ENCODE measurements at places on chromosomes 6 and 20.

DNA sequence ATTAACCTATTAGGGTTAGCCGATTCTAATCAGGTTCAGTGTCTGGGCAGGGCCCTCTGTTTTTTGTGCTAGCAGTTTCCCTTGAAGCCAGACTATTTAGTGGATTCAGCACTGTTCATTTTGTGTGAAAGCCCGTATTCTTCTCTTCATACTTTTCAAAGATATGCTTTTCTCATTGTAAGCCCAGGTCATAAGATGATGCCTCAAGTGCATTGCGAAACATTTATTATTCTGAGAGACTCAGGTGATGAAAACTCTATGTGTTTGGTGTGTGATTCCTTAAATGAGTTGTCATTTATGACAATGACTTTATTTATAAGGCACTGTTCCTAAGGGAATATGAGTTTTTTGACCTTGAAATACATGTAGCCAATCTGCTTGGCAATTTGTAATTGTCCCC, 851.0 kb upstream of the FLRT3 start:
- no peak for DNase-seq

GRCh38 chr6:16723826-16724225, 37.4 kb downstream of the ATXN1 start:
- no peak for DNase-seq

- DNase-seq: no peak
Observed at GRCh38 chr6:20919677-20920385, 385.6 kb downstream of the CDKAL1 start.

DNA sequence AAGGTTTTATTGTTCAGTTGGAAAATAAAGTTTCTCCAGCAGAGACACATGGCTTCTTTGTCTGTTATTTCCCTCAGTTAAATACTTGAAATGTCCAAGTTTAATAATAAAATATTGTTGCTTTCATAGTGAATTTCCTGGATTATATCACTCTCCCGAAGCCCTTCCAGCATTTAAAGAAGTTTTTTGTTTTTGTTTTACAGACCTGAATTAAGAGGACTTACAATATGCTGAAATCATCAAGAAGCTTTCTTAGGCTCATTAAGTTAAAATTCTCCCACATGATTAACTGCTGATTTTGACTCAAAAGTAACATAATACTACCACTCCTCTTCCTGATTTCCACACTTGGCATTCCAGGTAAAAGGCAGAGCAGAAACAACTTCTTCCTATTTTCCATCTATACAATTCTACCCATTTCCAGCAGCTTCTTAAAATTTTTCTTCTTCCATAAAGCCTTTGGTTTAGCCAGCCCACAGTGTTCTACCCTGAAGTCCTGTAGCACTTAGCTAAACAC, 35.8 kb downstream of the PDSS2 start:
- no peak for DNase-seq

- DNase-seq: no peak
Observed at GRCh38 chr6:142765306-142765705, 179.7 kb downstream of the HIVEP2 start.

- no peak for DNase-seq
Observed at GRCh38 chr20:60294632-60295031, 336.4 kb downstream of the CDH26 start.

- no peak for DNase-seq
Observed at GRCh38 chr6:111943726-111944125, 70.5 kb upstream of the FYN start.

GRCh38 chr20:48667481-48667880, 160.3 kb downstream of the PREX1 start:
- DNase-seq: no peak

- no peak for DNase-seq
Observed at GRCh38 chr20:4401601-4402000, 320.1 kb upstream of the PRND start.

DNA sequence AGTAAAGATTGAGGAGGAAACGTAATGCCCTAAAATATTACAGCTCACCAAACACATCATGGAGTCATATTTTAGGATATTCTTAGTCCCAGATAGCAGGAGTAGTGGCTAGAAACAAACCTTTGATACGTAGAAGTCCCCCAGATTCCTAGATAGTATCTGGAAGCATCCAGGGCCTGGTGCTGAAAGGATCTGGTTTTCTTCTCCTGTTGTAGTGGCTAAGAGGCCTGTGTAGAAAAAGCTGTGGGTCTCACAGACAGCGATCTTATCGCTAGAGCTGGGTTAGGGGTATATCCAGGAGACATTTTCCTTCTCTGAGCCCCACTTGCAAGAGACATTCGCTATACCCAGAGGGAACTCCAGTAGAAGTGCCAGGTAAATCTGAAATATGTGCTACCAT, 139.9 kb downstream of the KCNQ5 start:
- DNase-seq: no peak

DNA sequence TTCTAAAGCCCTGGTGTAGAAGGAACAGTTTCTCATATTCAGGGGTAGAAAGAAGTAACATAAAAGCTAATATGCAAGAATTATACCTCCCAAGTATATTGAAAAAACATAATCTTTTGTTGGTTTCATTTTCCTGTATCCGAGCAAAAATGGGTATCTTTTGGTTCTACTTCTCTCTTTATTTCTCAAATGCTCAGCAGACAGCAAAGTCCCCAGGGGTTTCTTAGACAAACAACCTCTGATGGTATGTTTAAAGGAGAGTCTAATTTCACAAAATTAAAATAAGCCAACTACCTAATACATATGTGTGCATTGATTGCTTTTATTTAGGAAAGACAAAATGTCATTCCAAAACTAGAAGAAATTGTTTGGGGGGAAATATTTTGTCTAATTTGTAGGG, 131.0 kb downstream of the TSHZ2 start:
- no peak for DNase-seq

- no peak for DNase-seq
Observed at GRCh38 chr20:59827138-59828056, 106.0 kb downstream of the SYCP2 start.

DNA sequence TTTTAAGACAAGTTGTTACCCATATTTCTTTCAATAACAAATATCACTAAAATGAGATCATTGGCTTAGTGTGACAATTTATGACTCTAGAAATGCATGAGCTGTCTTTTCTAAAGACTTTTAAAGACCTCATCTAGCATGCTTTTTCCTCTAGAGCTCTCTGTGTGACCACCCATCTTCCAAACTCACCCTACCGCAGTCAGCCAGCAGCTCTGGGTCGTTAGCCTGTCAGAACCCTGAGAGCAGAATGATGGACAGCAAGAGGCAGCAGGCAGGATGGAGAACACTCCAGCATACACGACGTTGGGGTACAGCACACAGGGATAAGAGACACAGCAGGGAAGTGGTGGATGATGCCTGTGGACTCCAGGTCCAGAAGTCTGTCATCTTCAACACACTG, 45.1 kb upstream of the TBX18 start:
- no peak for DNase-seq

GRCh38 chr6:106997392-106998158, 23.0 kb upstream of the CD24 start:
- peak; percentile 3 for DNase-seq

Data from stimulated activated CD8-positive, alpha-beta memory T cell treated with anti-CD3 and anti-CD28 coated beads, Interleukin-12 subunit alpha, Interleukin-12 subunit beta, amount 100 ng/mL, for 4 hours (primary cell).